ENCODE measurements at places on chromosomes 5 and 9. TPM values are rescaled to one million over a fixed set of nuclear protein-coding genes. Genes with fewer than 3 reads are reported as not detected.

DNA sequence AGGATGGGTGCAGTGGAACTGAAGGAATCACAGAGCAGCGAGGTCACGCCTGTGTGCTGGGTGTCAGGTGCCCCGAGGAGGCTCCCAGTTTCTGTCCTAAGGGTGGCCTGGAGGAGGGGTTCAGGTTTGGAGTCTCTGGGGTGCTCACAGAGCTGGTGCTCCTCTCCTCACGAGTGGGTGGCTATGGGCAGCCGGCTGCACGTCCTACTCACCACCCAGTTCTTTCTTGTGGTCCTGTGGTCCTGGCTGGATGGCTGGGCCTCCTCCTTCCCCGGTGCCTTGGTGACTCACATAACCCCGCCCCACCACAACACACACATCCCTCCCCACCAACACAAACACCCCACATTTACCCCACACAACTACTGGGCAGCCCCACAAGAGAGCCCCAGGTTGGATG is 9.9 kb upstream of the PTGS1 start:
- no peak for DNase-seq
- no peak overlapping the region for H3K4me3 ChIP-seq
- H3K27ac ChIP-seq, result no peak overlapping the region
- no peaks in the 10 kb centered on the region for H3K36me3 ChIP-seq
- H3K4me1 ChIP-seq, result no peaks in the 10 kb centered on the region

Gene TAS2R1
- total RNA-seq, result not detected

Gene FOXD4L3
- not detected for total RNA-seq

DNA sequence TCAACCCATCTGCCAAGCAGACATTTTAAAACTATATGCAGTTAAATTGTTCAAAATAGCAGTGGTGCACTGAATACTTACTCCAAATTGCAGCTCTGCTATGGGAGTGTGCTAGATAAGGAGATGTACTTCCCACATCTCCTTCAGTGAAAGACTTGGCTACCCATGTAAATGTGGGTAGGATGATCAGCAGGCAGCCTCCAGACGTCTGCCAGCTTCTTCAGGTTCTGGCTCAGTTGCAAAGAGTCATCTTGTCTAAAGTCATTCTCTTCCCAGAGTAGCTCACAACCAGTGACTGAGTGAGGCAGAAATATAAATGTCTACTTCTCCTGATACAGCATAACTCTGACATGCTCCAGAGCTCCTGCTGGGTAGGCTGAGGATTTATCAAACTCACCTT is 1050.0 kb upstream of the CDH10 start:
- no peaks in the 10 kb centered on the region for H3K36me3 ChIP-seq

Measured in PC-9 (cell line).